ENCODE measurements at places on chromosomes 3 and 15.
A peak's percentile ranks its signal among the peaks of the same experiment; 100 is the strongest.

DNA sequence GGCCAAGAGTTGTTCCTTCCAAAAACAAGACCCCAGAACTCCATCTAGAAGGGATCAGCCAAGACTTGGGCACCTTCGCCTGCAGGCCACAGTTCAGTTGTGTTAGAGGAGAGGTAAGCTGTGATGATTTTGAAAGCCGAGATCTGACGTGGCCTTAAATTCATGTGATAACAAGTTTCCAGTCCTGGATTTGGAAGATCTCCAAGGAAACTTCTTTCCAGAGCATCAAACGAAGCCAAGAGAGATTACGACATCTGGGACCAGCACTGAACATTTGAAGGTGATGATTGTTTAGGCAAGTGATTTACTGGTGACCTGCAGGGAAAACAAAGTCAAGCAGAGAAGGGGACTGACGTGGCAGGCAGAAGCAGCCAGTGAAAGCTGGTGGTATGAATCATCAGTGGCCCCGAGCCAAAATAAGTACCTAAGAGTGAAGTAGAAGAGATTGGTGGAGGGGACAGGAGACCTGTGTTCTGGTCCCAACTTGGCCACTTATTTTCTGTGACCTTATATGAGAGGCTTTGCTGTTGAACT lies 339.0 kb upstream of the PROK2 start:
- DNase-seq = peak; percentile 63

DNA sequence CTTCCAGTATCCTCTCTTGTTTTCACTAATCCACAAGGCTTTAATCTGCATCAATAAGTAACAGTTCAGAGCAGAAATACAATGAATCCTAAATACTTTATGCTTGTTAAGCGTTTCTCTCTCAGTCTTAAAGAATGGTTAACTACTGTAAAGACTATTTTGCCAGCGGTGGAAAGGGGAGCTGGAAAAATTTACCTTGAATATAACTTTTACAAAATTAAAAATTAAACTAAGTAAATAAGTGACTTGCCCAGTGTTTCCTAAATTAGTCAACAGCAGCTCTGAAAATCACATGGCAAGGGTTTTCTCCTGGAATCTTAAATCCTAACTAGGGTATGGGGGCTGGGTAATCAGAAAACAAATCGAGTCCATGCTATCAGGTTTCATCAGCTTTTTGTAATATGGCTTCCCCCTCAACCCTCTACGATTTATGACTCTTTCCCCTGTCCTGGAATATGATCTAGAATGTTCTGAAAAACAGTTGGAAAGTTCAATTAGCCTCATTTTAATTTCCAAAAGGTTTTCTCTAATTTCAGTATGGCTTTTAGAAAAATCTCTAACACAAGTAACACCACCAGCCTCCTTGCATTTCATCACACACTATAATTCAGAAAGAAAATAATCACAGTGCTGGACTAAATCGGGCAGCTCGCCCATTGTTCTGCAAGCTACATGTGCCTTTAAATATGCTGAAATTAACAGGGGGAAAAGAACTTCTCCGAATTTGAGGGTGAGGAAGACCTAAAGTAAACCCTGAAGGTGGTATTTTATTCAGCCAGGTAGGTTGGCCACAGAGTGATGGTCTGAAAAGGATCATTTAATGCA lies 133.5 kb downstream of the ADAMTS9 start:
- no peak for DNase-seq

DNA sequence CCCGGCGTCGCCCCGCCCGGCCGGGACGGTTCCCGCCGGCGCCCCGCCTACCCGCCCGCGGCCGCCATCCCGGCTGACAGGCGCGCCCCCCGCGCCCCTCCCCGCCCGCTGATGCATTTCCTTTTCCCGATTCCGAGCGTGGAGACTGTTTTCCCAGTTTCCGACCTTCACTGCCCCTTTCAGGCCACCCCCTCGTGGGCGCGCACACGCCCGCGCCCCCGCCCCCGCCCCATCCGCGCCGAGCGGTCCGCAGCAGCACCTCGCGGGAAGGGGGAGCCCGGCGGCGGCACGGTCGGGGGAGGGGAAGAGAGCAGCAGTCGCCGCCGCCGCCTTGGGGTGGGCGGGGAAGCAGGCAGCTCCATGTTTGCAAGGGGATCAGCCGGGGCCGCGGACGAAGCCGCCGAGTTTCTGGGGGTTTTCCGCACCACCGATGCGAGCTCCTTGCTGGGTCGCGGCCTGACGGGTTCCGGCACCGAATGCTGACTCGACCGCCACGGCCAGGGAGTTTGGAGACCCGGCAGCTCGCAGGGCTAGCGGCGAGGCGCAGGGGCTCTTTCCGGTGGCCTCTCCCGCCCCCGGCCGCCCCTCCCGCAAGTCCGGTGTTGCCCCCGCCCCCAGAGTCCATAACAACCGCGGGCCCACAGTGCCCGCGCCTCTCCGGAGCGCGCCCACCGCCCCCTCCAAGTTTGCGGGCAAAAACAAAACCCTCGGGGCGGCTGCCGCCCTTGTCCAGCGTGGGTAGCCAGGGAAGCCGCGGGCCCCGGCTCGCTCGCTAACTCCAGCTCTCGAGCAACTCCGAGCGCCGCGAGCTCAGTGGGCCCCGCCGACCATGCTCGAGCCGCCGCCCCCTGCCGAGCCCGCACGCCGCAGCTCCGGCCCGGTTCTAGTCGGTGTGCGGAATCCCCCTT lies 3.2 kb upstream of the SIN3A start:
- DNase-seq = no peak

GRCh38 chr3:124876401-124876878 lies 10.7 kb downstream of the ITGB5 start:
- no peak for DNase-seq

DNA sequence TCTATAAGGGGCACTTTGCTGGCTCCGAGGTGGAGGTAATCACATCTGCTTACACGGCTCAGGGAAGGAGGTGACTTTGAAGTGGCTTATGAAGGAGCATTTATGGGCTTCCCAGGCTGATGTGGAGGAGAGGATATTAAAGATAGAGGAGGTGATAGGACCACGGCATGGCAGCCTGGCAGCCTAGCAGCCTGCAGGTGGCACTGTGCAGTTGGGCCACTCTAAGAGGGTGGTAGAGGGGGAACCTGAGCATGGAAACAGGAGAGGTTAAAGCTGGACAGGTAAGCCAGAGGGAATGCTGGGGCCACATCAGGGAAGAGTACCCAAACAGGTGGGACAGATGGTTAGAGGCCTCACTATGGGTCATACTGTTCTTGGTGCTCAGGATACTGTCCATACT lies 375.0 kb downstream of the WDR72 start:
- no peak for DNase-seq

DNA sequence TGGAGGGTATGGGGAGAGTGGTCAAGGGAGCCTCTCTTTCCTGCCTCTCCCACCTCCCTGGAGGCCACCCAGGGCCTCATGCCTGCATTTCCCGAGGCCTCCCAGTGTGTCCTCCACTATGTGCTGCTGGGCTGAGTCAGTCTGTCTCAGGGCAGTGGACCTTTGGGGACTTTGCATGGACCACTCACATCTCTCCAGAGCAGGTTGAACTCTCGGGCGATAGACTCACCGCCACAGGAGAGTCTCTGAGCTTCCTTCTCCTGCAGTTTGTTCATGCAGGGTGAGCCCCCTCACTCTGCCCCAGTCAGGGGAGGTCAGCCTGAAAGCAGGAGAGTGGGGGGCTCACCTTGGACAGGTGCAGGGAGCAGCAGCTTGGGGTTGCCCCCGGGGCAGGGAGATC lies 60.5 kb upstream of the SEC22A start:
- DNase-seq = no peak

- DNase-seq = no peak
Measured at GRCh38 chr3:168714609-168715240, 619.0 kb upstream of the GOLIM4 start.

DNA sequence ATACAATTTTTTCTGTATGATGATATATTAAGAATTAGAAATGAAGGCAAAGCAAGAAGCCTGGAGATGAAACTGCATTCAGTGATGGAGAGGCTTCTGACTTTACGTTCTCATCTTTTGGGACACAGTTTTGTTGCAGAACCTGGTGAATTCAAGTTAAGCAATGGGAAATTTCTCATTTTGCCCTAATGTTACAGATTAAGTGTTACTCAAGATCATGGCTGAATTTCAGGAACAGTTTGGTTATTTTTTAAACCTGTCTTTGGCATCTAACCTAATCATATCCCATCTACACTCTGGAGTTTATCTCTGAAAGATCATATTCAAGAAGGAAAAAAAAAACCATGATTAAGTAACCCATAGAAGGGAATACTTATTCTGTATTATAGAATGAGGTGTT lies 6.0 kb downstream of the NIT2 start:
- no peak for DNase-seq

Measured in breast epithelium (tissue), 4 donors.